Activated gamma-delta T cell (primary cell): ENCODE measurements at places on chromosomes 16 and 17.

- DNase-seq: no peak
Measured at GRCh38 chr16:70460737-70461261, 6.4 kb downstream of the FCSK start.

- DNase-seq: no peak
Measured at GRCh38 chr17:72175787-72176515, 55.1 kb downstream of the SOX9 start.

DNA sequence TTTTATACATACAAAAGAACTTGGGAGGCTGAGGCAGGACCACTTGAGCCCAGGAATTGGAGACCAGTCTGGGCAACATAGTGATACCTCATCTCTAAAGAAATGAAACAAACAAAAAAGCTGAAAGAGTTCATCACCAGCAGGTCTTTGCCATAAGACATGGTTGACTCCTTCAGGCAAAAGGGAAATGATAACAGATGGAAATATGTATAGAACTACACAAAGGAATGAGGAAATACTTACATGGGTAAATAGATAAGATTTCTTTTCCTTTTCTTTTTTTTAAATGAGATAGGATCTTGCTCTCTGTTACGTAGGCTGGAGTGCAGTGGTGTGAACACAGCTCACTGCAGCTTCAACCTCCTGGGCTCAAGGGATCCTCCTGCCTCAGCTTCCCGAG lies 165.3 kb downstream of the PARN start:
- DNase-seq: no peak

DNA sequence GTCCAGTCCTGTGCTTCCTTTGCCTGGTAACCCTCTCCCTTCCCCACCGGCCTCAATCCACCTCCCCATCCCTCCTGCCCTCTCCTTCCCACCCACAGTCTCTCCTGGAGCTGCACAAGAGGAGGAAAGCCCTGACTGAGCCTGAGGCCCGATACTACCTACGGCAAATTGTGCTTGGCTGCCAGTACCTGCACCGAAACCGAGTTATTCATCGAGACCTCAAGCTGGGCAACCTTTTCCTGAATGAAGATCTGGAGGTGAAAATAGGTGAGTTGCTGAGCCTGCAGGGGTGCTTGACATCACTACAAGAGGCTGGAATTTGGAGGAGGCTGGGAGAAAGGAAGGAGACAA lies 1.3 kb downstream of the PLK1 start:
- DNase-seq: no peak

GRCh38 chr16:67227567-67227921 lies 614 bp downstream of the TMEM208 start:
- no peak for DNase-seq

- no peak for DNase-seq
Measured at GRCh38 chr17:45225051-45225700, 3.5 kb downstream of the FMNL1 start.

GRCh38 chr16:85514295-85514597 lies 98.9 kb upstream of the GSE1 start:
- no peak for DNase-seq

- no peak for DNase-seq
Measured at GRCh38 chr17:34556931-34557330, 22.5 kb upstream of the TMEM132E start.

- DNase-seq: no peak
Measured at GRCh38 chr17:38942696-38943334, 17.4 kb downstream of the LASP1NB start.

DNA sequence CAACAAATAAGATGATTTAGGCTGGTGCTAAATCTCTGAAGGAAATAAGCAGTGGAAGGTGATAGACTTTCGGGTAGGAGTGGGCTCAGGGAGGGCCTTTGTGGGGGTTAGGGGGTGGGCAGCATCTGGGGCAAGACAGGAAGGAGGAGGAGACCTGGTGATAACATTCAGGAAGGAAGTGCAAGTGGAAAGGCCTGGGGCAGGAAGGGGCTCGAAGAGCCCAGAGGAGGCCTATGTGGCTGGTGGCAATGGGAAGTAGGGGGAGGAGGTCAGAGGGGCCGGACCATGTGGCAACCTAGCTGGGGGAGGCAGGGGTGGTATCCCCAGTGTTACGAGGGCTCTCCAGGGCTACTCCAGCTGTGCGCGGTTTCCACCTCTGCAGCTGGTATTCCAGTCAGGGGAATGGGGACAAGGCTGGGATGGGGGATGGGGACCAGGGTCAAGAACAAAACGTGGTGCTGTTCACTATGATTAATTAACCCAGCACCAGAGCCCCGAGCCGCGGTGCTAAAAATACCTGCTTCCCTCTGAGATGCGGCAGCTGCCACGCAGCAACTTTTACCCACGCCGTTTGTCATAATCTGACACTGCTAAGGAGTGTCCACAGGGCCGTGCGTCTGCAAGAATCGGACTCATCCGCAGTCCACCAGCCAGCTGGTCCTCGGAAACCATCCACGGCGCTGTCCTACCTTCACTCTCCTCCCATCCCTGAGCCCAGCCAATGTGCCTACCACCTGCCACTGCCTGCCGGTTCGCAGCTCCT lies 5.2 kb upstream of the CCDC182 start:
- no peak for DNase-seq

DNA sequence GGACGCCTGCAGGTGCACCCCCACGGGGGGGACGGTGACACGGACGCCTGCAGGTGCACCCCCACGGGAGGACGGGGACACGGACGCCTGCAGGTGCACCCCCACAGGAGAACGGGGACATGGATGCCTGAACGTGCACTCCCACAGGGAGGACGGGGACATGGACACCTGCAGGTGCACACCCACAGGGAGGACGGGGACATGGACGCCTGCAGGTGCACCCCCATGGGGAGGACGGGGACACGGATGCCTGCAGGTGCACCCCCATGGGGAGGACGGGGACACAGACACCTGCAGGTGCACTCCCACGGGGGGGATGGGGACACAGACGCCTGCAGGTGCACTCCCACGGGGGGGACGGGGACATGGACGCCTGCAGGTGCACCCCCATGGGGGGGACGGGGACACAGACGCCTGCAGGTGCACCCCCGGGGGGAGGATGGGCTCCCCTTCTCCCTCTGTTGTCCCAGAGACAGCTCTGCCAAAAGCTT lies 114.5 kb upstream of the METRNL start:
- DNase-seq: no peak

DNA sequence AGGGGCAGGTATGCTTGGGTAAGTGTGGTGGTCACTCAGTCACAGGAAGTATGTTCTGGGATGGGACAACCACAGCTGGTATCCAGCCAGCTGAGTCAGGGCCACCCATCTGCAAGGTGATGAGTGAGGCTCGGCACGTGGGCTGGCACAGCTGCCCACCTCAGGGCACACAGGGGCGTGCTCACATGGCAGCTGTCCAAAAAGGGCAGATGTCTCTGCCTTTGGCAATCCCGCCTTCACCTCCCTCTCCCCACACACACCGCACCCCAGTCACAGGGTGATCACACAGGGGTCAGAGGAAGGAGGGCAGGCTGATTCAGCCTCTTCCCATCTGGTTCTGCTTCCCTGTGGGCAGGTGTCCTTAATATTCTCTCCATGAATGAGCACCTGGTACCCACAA lies 85.9 kb upstream of the TOB1 start:
- no peak for DNase-seq

GRCh38 chr17:82665891-82666290 lies 17.6 kb upstream of the WDR45B start:
- no peak for DNase-seq

DNA sequence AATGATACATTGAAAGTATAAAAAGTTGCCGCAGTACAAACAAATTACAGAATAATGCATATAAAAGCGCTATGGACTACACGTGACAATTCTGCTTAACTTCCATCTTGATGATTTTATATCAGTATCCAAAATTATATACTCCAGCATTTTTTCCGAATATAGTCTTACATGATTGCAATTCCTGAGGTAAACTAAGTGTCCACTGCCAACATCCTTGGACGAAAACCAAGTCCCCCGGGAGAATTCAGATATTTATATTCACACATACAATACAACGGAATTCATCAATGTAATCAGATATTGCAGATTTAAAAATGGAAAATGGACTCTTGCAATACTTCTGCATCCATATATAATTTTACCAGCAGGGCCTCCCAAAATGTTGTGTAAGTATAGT lies 8.9 kb upstream of the MYH11 start:
- DNase-seq: no peak

- DNase-seq: no peak
Measured at GRCh38 chr17:59433586-59433985, 102.1 kb downstream of the YPEL2 start.

DNA sequence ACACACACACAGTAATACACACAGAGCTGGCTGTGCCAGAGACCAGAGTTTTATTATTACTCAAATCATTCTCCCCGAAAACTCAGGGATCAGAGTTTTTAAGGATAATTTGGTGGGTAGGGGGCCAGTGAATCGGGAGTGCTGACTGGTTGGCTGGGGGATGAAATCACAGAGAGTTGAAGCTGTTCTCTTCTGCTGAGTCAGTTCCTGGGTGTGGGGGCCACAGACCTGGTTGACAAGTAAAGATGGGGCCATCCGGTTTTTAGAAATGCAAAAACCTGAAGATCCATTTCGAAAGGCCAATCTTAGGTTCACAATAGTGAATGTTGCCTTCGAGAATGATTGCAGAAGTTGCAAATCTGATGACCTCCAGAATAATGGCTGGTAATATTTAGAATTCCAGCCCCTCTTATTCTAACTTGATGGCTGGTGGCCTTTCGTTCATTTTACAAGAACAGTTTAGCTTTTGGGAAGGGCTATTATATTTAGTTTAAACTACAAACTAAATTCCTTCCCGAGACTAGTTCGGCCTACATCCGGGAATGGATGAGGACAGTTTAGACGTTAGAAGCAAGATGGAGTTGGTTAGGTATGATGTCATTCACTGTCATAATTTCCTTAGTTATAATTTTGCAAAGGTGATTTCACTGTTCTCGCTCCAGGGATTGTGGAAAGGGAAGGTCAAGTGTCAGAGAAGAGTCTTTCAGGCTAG lies 123.2 kb downstream of the KCNJ18 start:
- DNase-seq: no peak

DNA sequence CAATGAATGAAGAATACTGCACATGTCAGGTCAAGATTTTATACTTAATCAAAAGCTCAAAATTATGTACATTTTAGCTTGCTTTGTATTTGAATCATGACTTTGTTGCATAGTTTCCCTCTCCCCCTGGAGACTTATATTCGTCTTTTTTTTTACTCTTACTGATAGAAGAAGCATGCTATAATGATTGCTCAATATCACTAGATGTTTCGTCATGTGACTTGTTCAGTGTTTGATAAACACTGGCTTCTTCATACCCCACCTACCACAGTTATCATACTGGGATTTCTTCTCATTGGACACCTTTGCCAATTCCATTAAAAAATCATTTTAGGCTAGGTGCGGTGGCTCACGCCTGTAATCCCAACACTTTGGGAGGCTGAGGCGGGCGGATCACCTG lies 148.7 kb downstream of the FTO start:
- no peak for DNase-seq

DNA sequence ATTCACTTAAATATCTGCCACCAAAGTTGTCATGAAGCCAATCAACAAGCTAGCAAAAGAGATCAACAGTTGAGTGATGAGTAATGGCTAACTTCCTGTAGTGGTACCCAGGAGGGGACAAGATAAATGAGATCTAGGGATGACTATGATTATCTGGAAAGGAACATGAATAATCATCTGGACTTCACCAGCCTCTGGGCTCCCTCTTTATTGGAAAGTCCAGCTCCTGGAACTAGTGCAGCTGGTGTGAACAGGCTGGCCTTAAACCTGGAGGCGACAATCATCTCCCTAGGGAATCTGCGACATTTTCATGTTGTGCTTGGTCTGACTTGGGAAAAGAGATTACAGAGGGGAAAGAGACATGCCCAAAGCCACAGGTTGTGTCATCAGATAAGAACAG lies 518.6 kb downstream of the GRIN2A start:
- no peak for DNase-seq

- no peak for DNase-seq
Measured at GRCh38 chr16:57348327-57348726, 10.3 kb upstream of the CCL22 start.

- no peak for DNase-seq
Measured at GRCh38 chr16:80564394-80564793, 23.6 kb downstream of the DYNLRB2 start.

DNA sequence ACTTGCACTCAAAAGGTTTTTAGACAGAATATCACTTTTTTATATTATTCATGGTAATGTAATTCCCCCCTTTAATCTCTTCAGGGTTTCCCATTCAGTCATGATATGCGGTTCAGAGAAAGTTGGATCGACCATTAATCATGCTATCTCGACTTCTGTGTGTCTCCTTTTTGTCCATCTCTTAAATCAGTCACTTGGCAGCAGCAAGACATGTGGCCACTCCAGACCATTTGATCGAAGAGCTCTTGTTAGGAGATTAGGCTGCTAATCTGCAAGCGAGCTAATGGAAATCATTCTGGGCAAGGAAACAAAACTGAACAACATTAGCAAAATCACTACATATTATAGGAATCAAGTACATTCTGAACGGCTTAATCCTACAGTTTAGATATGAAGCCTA lies 449.9 kb downstream of the WWOX start:
- DNase-seq: no peak

DNA sequence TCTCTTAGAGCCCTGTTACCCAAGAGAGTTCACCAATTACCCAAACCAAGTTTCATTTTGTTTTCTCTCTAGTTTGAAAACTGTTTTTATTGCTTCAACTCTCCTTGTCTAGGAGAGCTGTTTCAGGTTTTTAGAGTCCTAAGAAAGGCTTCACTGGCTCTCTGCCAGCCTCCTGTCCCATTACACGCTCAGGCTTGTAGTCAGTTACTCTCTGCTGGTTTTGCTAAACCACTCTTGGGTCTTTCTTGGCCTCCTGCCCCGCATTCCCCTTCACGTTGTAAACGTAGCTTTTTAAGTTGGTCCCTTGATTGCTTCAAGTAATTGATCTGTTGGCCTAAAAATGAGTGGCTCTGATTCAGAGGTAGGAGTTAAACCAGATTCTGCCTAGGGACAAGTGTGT lies 529.1 kb downstream of the MAF start:
- DNase-seq: no peak

GRCh38 chr17:28963055-28963611 lies 11.8 kb upstream of the PHF12 start:
- no peak for DNase-seq

DNA sequence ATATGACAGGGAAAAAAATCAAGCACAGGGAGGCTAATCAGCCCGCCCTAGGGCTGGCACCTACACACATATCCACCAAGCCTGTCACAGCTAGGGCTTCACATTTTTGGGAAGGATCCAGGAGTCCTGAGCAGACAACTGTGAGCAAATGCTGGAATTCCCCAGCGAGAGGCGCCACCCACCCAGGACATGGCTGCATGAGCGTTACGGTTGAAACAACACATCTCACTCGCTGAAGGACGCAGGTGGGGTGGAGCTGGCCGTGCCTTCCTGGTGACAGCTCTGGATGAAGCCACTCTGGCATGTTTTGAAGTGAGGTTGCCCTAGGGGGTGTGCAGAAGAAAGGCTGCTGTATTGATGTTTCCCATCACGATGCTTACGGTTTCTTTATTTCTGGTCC lies 315.1 kb upstream of the EEF2KMT start:
- no peak for DNase-seq

GRCh38 chr17:66965801-66966262 lies 1.3 kb downstream of the CACNG4 start:
- DNase-seq: no peak

GRCh38 chr17:2275722-2276121 lies 27.9 kb downstream of the SMG6 start:
- DNase-seq: no peak

GRCh38 chr17:57614742-57615141 lies 130.4 kb downstream of the CCDC182 start:
- no peak for DNase-seq

- DNase-seq: no peak
Measured at GRCh38 chr16:19524616-19525384, 1.1 kb downstream of the CCP110 start.
